Stimulated activated CD4-positive, alpha-beta T cell treated with anti-CD3 and anti-CD28 coated beads, Interleukin-4, amount 100 ng/mL, for 1 hour (primary cell): ENCODE measurements at places on chromosomes 12 and 14.

GRCh38 chr14:50338587-50338986 lies 26.5 kb downstream of the DMAC2L start:
- no peak for DNase-seq

GRCh38 chr14:61764342-61765122 lies 2.3 kb downstream of the SNAPC1 start:
- DNase-seq: no peak

- DNase-seq: no peak
Observed at GRCh38 chr14:56603648-56604047, 24.1 kb downstream of the TMEM260 start.

DNA sequence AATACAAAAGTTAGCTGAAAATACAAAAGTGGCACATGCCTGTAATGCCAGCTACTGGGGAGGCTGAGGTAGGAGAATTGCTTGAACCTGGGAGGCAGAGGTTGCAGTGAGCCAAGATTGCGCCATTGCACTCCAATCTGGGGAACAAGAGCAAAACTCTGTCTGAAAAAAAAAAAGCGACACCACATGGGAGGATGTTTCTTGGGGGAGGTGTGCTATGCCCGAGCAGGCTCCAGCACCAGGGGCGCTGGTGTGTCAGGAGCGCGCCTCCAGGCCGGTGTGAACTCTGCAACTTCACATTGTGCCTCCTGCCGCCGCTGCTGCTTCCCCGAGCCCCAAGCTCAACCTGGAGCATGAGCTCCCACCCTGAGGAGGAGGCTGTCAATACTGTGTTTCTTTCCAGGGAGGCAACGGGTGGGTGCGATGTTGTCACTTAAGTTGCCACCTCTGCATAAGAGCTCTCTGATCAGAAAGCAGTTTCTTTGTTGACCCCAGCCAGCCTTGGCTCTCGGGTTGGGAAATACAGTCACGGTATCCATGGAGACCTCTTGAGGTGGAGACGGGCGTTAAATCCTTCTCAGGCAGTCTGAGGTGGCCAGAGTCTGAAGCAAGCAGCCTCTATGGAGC lies 18.9 kb downstream of the DEGS2 start:
- no peak for DNase-seq

GRCh38 chr12:51911307-51911706 lies 4.0 kb downstream of the ACVRL1 start:
- DNase-seq: no peak

- DNase-seq: no peak
Observed at GRCh38 chr12:71164568-71165197, 6.9 kb upstream of the TSPAN8 start.

- DNase-seq: no peak
Observed at GRCh38 chr12:111150921-111151840, 217.7 kb downstream of the PHETA1 start.

DNA sequence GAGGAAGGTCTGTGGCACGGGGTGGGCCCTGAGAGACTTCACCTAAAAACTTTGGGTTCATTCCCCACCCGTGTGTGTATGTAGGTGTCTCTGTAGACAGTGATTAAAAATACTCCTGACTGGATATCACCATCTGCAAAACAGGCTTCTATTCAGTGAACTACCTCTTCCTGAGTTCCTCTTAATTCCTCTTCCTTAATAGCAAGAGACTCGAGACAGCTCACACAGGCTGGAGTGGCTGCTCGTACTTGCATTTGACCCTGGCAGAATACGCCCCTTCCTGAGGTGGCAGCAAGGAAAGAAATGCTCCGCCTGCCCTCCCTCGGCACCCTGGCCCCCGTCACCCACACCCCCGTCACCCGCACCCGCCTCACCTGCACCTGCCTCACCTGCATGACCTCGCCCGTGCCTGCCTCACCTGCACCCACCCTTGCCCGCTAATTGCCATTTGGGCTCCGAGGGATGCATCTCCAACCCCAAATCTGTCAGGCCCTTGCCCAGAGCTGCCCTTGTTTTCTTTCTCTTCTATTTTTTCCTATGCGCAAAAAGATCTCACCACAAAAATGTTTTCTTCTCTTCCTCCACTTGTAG lies 90.0 kb downstream of the FBXL14 start:
- DNase-seq: no peak

GRCh38 chr14:69464829-69465228 lies 19.7 kb upstream of the PLEKHD1 start:
- no peak for DNase-seq

DNA sequence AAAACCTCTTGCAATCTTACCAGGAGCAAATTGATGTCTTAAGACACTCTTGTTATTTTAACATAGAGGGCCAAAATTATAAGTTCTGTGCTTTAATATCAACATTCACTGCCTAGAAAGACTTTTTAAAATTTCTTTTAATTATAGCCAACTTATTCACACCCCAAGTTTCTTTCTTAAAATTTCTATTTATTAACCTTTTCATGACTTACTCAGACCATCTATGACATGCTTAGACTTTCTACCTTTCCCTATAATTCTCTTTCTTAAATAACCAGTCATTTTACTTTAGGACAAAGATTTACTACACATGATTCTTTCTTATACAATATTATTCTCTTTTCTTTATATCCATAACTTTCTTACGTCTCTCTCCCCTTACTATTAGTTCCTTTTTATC lies 220.4 kb downstream of the NUBPL start:
- no peak for DNase-seq

GRCh38 chr12:120662879-120663278 lies 22.5 kb downstream of the CABP1 start:
- no peak for DNase-seq

DNA sequence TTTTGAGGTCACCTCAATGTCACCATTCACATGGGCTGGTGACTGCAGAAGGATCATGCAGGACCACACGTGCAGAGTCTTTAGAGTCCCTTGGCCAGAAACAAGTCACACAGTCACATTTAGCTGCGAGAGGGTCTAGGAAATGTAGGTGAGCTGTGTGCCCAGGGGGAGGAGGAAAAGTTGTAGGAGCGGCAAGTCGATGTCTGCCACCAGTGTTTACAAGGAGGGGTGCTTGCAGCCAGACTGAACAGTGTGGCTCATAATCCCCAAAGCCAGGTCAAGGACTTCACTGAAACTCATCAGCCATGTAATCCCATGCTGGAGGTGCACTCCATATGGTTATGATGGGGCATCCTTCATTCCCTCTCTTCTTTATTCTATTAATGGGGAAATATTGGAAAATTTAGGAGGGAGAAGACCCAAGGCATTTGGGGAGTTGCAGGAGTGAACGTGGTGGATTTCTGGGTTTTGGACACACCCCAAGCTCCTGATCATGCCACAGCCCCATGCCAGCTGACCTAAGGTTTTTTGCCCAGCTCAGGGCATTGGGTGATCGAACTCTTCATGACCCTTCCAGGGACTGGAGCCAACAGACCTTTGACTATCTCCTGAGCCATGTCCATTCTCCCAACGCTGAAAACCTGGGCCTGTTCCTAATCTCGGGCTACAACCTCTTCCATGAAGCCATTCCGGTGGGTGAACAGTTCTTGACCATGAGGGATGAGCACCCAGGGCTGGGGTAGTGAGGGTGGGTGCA lies 7.2 kb downstream of the DAO start:
- DNase-seq: no peak

GRCh38 chr12:88946372-88946997 lies 366.2 kb upstream of the KITLG start:
- DNase-seq: no peak

GRCh38 chr14:54609576-54609975 lies 42.6 kb downstream of the SAMD4A start:
- DNase-seq: no peak

GRCh38 chr12:100982511-100983183 lies 188.1 kb downstream of the ANO4 start:
- DNase-seq: no peak

- no peak for DNase-seq
Observed at GRCh38 chr12:48054955-48055821, 50.7 kb downstream of the SENP1 start.

DNA sequence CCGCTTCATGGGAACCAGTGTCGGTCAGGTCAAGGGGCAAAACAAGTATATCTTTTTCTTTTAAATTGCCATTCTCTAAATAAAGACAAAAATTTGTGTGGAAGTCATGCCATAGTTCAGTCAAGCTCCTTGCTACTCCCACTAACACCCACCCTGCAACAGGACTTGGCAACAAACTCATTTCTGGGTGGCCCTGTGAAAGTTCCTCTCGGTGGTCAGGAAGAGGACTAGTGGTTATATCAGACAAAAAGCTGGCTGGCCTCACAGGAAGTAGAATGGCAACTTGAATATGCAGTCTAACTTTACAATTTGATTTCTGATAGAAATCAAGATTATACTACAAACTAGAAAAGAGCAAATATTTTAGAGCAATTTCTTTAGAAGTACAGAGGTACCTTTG lies 11.2 kb downstream of the DHRS7 start:
- DNase-seq: no peak

GRCh38 chr12:5516371-5517241 lies 84.7 kb downstream of the NTF3 start:
- DNase-seq: no peak

DNA sequence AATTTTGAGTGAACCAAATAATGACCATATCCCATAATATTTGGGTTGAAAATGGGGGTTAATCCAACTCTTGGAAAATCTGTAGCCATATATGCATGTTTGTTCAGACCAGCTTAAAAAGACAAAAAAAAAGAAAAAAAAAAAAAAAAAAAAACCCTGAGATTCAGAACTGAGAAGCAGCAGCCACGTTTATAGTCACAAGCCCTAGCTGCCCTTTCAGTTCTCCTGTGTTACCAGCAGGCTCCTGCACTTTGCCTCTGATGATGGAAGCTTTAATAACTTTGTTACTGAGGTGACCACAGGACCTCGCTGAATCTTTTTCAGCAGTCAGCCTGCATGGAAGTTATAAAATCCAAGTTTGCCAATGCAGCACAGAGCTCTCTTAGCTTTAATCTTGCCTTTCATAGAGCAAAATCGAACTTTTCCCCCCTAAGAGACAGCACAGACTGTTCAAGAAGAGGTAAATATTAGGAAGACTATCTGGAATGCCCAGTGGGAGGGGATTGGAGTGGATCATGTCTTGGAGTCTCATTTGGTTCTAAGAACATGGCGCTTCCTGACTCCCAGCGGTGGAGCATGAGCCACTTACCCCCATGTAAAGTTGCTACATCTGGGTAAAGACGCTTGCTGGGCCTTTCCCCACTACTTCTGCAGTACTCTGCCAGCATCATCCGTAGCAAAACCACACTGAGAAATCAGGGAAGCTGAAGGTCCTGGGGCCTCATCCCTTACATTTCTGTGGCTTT lies 20.6 kb downstream of the GNG2 start:
- no peak for DNase-seq

DNA sequence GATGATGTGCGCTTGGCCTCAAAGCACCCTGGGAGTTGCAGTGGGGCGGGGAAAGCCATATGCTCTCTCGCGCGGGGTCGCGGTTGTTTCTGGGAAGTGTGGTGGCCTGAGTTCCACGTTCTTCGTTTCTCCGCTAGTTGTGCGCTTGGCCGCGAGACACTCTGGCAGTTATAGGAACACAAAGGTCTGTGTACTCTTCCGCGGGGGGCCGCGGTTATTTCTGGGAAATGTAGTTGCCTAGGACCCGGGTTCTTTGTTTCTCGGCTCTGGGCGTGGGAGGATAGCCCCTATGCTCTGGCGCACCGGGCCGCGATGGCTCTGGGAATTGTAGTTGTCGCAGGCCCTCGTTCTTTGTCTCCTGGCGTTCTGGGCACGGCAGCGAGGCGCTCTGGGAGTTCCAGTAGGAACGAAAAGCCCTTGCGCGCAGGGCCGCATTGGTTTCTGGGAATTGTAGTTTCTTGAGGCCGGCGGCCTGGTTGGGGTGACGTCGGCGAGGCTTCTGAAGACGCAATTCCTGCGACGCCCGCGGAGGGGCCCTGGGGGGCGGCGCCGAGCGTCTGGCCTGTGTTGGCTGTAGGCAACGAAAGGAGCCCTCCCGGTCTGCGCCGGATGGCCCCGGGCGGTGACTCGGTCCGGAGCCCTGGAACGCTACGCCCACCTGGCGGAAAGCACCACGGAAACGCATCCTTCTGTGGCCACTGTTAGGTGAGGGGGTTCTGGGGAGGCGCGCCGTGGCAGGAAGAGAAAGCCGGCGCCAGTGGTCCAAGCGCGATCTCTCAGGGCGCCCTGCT lies at the start of gene ZNF140:
Gene ZNF140 (plus strand): TSS at position 556 of the 791 bp plus-strand sequence. CDS start 398 bp downstream, outside the sequence.
- peak; percentile 94 for DNase-seq

DNA sequence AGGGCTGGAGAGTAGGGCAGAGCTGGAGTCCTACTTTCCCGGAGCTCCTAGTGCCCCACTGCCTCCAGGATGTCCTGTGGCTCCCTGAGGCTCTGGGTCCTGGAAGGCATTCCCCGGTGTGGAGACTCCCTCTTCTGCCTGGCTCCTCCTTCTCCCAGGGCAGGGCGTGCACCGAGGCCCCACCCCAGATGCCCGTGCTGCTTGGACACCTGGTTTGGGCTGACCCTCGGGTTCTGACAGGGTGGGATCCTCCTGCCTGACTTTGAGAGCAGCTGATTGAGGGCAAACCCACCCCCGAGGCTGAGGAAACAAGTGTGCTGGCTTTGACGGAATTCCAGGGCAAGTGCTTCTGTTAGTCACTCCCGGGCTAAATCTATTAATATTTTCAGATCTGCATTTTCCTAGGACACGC lies 15.4 kb downstream of the TEAD4 start:
- no peak for DNase-seq

DNA sequence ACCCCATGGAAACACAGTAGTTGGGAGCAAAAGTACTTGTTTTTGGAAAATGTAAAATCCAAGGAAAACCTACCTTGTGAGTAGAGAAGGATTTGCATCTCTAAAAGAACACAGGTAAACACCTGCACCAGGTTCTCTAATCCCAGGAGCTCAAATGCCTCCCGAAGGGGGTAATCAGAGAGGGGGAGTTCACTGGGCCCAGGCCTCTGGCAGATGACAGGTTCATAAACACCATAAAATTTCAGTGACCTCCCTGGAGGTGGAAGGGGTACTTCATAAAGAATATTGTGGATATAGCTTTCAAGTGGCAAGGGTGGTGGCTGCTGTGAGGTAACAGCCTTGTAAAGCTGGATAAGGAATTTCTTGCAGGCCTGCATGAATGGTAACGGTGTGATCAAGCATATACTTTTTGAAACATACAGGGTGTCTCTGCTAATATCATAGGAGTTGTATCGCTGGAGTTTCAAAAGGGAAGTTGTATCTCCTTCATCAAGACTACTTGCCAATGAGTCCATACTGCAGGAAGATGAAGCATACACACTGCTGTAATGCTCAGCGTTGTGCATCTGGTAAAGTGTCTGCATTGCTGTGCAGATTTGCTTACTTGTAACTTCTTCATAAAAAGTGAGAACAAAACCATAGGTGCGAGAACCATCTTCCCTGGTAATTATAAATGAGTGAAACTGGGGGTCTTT lies 111.3 kb downstream of the DENND5B start:
- DNase-seq: no peak

- DNase-seq: no peak
Observed at GRCh38 chr12:93127107-93127560, 198.0 kb upstream of the EEA1 start.

GRCh38 chr12:11684393-11684792 lies 34.9 kb downstream of the ETV6 start:
- DNase-seq: no peak
